T-cell (primary cell): ENCODE measurements at places on chromosomes 16 and 17.

DNA sequence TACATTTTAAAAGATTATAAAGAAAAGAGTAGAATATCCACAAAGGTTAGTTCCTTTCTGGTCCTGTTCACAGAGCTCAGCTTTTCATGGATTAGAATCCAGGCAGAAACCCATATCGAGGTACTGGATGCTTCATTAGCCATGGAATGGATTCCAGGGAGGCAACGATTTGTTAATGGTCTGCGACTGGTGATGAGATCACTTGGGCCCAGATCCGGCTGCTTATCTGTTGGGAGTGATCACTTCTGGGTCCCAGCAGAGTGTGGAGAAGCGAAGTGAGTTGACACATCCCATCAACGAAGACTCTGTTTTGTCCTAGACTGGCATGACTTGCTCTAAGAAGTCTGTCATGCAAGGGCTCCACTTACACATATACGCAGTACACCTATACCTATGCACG is 165.8 kb downstream of the MAF start:
- H3K27me3 ChIP-seq: no peaks in the 10 kb centered on the region
- DNase-seq: no peak
- no peaks in the 10 kb centered on the region for H3K4me1 ChIP-seq
- H3K27ac ChIP-seq: no peak overlapping the region
- H3K4me3 ChIP-seq: no peak overlapping the region
- no peaks in the 10 kb centered on the region for H3K36me3 ChIP-seq

DNA sequence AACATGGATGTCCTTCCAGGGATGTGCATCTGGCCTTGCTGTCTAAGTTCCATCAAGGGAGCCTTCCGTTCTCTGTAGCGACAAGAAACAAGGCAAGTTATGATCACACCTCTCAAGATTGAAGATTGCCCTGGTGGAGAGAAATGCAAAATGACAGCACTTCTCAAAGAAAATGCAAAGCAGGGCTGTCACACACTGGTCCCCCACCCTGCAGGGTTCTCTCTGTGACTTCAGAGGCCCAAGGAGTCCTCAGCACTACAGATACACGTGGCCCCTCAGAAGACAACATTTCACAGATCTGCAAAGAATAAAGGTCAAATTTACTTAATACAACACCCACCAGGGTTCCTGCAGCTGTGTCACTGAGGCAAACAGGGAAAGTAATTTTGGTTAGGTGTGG is 60.7 kb upstream of the TEX2 start:
- no peak for DNase-seq
- H3K36me3 ChIP-seq: peaks cover 16% of the 10 kb centered on the region
- H3K4me1 ChIP-seq: peaks cover 33% of the 10 kb centered on the region
- H3K4me3 ChIP-seq: no peak overlapping the region
- no peaks in the 10 kb centered on the region for H3K27me3 ChIP-seq

GRCh38 chr17:47948706-47949196 is 7.4 kb downstream of the PNPO start:
- H3K27ac ChIP-seq: no peak overlapping the region
- no peaks in the 10 kb centered on the region for H3K27me3 ChIP-seq
- peaks cover 49% of the 10 kb centered on the region for H3K4me1 ChIP-seq
- peaks cover 26% of the 10 kb centered on the region for H3K36me3 ChIP-seq

DNA sequence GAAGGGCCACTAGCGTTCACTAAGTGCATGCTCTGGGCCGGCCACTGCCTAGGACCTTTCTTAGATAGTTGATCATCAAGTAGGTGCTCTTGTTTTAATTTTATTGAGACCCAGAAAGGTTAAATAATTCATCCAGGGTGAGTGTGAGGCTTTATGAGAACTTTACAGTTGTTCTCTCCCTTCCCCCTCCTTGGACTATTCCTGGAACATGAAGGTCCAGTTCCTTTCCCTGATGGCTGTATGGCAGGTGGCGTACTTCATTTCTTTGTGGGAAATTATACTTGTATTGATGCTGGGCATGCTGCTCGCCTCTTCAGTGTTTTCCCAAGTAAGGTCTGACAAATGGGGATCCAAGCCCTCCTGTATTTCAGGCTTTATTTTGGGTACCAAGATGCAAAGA is 8.5 kb downstream of the SGF29 start:
- no peak for DNase-seq
- no peaks in the 10 kb centered on the region for H3K27me3 ChIP-seq
- H3K4me3 ChIP-seq: no peak overlapping the region
- H3K27ac ChIP-seq: no peak overlapping the region
- peaks cover 7% of the 10 kb centered on the region for H3K4me1 ChIP-seq
- H3K36me3 ChIP-seq: peaks cover 3% of the 10 kb centered on the region

DNA sequence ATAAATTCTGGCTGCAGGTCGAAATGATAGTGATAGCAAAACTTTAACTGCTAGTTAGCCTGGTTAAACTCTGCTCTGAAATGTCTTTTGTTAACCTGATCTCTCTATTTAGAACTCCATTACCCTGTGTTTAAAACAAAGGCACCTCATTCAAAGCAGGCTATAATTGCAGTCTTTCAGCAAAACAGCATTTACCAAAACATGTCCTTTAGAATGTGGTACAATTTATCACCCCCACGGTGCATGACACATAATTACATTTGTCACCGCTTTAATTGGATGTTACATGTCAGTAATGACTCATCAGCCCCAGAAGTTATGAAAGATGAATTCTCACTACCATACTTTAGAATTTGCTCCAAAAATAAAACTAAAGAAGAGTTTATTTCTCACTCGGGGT is 295.4 kb downstream of the TOX3 start:
- no peak overlapping the region for H3K27ac ChIP-seq
- no peak for DNase-seq
- no peak overlapping the region for H3K4me3 ChIP-seq
- H3K36me3 ChIP-seq: no peaks in the 10 kb centered on the region
- H3K4me1 ChIP-seq: no peaks in the 10 kb centered on the region

DNA sequence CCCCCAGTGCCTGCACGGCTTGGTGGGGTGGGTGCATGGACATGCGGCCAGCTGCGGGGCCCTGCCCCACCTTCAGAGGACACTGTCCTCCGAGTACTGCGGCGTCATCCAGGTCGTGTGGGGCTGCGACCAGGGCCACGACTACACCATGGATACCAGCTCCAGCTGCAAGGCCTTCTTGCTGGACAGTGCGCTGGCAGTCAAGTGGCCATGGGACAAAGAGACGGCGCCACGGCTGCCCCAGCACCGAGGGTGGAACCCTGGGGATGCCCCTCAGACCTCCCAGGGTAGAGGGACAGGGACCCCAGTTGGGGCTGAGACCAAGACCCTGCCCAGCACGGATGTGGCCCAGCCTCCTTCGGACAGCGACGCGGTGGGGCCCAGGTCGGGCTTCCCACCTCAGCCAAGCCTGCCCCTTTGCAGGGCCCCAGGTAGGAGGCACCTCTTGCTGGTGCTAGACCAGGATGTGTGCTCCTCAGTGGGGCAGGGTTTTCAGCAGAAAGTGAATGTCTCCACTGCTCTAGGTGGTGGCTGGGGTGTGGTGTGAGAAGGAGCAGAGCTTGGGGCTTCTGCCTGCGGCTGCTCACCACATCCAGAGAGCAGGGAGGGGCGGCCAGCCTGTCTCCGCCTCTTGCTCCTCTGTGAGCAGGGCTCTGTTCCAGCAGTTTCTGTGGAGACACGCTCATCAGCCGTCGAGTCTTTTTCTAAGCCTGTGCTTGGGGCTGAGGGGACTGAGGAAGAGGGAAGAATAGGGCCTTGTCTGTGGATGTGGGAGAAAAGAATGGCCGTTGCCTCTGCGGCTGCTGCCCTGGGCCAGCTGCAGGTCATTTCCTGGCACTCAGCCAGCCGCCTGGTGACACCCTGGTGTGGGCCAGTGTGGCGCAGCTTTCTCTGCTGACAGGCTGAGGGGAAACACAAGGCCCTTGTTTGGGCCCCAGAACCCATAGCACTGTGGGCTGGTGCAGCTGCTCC is 2.2 kb downstream of the ZNF276 start:
- peak overlapping the region; percentile 76 for H3K27ac ChIP-seq
- peaks cover 19% of the 10 kb centered on the region for H3K4me1 ChIP-seq
- DNase-seq: peak; percentile 86
- no peaks in the 10 kb centered on the region for H3K27me3 ChIP-seq

- H3K27ac ChIP-seq: peak overlapping the region; percentile 40
- no peaks in the 10 kb centered on the region for H3K27me3 ChIP-seq
- H3K4me1 ChIP-seq: peaks cover 19% of the 10 kb centered on the region
- DNase-seq: peak; percentile 34
Observed at GRCh38 chr17:57256708-57257112, 387 bp downstream of the MSI2 start.
